ENCODE measurements at places on chromosomes 5 and 9.

DNA sequence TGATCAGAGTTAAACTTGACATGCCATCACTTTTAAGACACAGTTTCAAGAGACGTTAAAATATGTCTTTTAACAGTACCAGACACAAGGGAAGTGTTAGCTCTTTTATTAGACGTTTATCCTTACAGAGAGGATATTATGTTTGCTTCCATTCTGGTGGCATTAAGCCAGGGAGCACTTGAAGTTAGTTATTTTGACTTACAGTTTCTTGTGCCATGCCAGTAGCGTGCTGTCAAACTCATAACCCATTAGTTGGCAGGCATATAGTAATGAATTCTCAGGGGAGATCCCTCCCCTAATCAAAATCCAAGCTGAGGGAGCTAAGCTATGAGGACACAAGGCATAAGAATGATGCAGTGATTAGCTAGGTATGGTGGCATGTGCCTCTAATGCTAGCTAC is 66.5 kb downstream of the RPS6 start:
- no peak for DNase-seq

DNA sequence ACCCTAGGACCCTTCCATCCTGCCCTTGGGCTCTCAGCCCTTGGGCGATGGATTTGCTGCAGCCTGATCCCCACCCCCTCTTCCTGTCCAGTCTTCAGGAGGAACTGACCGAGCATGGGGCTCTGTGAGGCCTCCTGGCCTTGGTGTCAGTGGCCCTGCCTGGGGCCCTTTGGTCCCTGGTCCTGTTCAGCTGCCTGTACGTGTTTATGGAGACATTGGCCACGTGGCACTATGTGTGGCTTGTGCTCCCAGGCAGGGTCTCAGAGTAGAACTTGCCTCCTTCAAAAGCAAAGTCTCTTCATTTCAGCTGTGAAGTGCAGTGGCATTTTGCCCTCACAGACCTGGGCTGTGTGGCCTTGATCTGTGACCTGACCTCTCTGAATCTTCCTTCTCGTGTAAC is 11.1 kb downstream of the FCN2 start:
- DNase-seq: no peak

- DNase-seq: no peak
Observed at GRCh38 chr9:23492126-23493002, 333.7 kb downstream of the ELAVL2 start.

- no peak for DNase-seq
Observed at GRCh38 chr5:15786884-15787283, 286.9 kb downstream of the FBXL7 start.

- no peak for DNase-seq
Observed at GRCh38 chr5:87048156-87048555, 219.5 kb upstream of the RASA1 start.

DNA sequence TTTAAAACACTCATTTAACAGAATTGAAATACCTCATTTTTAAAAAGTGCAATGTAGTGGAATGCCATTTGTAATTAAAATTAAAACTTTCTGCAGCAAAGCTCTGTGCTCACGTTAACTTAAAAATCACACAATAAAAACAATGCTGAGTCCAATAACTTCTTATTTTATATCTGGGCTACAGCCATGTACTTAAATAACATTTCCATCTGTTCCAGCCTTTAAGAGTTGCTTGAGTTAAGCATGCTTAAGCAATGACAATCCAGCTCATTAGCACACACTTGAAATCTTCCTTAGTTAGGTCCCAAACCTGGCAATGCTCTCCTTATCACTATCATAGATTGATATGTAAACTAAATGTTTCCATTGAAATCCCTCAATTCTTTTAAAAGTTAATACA is 132.3 kb upstream of the CDH12 start:
- DNase-seq: no peak

DNA sequence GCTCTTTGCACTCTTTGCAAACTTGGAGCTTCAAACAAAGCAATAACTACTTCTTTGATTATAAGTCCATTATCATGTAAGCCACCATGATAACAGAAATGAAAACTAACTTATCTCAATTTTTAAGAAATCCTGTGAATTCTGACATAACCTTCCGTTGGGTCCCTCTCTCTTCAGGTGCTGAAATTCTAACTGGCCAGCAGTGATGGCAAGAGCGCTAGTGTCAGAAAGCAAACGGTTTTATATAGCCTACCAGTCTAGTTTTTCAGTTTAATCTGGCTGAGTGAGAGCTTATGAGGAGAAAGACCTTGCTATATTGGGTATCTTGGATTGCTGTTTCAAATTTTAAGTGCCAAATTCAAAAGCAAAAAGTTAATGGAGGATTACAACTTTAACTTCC is 13.4 kb downstream of the NFIB start:
- DNase-seq: no peak

- DNase-seq: no peak
Observed at GRCh38 chr9:4661165-4661564, 929 bp upstream of the PLPP6 start.

DNA sequence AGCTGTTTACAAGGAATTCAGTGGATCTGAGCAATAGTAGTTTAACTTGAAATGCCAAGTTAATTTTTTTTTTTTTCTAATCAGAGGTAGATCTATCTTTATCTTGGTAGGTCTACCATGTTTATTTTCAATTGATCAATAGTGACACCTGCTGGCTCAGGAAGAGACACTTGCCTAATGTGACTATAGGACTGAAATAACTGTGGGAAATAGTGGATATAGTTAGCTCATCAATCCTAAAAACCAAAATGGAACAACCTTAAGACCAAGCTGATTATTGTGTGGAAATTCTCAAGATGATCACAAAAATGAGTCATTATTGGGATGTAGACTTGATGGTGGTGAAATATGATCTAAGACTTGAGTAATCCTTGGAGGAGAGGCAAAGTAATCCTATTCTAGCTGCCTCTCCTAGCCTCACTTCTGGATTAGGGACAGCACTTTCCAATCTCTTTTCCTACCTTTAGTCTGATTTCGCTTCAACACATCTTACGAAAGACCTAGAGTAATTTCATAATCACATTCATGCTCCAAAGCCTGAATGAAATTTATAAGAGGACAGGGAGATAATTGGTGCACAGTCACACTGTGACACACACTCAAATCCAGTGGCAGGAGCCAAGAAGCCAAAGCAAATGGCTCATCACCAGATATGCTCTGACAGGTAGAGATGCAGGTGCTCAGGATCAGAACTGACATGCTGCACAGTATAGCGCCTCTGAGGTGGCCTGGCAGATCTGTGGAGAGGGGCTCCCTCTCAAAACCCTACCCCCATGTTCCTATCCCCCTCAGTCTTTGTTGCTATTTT is 156.3 kb downstream of the HMHB1 start:
- DNase-seq: no peak

DNA sequence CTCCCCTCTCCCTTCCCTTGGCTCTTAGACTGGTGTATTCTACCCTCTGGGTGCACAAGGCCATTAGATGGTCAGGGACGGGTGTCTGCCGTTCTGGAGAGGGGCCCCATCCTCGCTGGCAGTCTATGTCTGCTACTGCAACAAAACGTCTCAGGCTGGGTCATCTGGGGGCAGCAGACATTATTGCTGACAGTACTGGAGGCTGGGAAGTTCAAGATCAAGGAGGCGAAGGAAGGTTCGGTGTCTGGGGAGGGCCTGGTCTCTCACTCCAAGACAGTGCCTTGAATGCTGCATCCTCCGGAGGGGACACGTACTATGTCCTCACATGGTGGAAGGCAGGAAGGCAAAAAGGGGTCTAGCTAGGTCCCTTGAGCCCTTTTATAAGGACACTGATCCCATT is 93.4 kb upstream of the COL5A1 start:
- DNase-seq: no peak

DNA sequence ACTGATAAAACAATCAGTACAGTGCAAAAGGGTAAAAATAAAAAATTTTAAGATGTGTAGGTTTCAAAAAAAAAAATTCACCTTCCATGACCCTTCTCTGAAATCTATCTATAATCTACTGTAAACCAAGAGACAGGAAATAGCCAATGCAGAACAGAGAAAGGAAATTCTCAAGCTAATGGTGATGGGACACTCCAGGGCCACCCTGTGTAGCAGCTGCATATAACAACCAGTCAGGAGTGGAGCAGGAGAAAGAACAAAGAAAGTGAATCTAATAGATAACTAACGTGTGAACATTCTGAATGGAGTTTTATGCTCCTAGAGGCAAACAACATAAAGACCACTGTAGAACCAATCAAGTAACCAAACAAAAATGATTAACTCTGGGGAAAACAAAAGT is 16.6 kb downstream of the SPTLC1 start:
- no peak for DNase-seq

DNA sequence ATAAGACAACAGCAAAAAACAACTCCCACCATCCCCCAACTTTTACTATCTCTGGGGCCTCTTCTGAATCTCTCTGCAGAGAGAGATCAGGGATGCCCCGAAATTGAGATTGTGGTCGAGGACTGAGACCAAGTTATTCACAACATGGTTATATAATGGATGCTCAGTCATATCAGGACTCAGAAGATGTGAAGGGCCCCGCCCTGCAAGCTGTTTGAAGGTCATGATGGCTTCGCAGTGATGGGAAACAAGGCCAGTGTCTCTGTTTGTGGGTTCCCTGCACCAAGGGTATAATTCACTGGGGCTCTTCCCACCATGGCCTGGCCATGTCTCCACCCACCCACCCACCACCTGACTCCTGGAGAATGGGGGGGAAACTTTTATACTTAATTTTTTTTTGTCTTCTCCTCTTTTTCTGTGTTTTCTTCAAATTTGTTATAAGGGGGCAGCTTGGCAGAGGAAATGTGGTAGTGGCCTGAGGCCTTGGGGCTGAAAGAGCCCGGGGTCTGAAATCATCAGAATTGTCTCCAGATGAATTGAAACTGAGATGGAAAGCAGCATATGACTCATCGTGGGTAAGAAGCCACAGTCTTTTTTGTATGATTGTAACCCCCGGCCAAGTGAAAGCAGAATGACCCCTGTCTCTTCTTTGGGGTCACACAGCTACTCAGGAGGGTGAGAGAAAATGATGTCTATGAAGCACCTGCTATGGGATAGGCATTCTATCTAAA is 15.0 kb upstream of the TEX48 start:
- no peak for DNase-seq

- no peak for DNase-seq
Observed at GRCh38 chr9:114370251-114370967, 17.4 kb downstream of the AKNA start.

GRCh38 chr5:162410365-162410764 is 342.8 kb downstream of the GABRG2 start:
- no peak for DNase-seq

- no peak for DNase-seq
Observed at GRCh38 chr5:26663500-26663899, 374.9 kb downstream of the CDH9 start.
